ENCODE measurements at places on chromosomes 1 and 21.
A peak's percentile ranks its signal among the peaks of the same experiment; 100 is the strongest.

- DNase-seq = no peak
Observed at GRCh38 chr1:114316204-114316603, 162.5 kb upstream of the SYT6 start.

- no peak for DNase-seq
Observed at GRCh38 chr1:222736972-222737371, at the start of gene FAM177B. Gene FAM177B, plus strand, starts transcription at chr1:222737202. Its CDS starts 9,344 bp downstream, at chr1:222746546.

DNA sequence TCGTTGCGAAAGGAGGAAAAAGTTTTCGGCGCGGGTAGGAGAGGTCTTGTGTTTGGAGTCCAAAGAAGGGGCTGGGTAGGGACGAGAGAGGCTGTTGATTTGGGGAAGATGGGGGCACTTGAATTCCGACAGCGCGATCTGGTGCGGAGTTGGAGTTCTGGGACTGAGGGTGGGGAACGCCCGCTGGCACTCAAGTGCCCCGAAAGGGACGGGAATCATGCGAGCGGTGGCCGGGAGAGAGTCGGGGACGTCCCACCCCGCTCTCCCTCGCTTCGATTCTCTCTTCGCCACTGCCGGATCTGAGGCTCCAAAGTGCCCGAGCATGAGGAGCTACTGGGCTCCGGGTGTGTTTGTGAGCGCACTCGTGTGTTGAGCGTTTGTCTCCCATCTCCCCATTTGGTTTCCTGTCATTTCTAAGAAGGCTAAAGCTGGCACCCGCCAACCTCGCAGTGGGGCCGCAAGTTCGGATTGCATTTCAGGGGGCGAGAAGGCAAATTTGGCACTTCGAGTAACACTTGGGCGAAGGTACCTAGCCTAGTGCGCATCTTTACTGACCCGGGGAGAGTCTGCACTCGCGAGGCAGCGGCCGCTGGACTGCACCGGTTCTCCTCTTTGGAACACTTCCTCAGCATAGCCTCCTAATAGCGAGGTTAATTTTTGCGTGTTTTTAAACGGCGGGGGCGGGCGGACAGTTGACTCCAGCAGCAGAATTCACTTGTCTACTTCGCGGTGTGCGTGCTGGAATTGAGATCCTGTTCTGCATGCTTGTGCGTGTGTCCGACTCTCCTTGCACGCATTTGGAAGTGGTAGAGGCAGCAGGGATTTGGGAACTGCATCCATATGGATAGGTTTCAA is 1.2 kb downstream of the CHRM3 start:
- peak; percentile 57 for DNase-seq

DNA sequence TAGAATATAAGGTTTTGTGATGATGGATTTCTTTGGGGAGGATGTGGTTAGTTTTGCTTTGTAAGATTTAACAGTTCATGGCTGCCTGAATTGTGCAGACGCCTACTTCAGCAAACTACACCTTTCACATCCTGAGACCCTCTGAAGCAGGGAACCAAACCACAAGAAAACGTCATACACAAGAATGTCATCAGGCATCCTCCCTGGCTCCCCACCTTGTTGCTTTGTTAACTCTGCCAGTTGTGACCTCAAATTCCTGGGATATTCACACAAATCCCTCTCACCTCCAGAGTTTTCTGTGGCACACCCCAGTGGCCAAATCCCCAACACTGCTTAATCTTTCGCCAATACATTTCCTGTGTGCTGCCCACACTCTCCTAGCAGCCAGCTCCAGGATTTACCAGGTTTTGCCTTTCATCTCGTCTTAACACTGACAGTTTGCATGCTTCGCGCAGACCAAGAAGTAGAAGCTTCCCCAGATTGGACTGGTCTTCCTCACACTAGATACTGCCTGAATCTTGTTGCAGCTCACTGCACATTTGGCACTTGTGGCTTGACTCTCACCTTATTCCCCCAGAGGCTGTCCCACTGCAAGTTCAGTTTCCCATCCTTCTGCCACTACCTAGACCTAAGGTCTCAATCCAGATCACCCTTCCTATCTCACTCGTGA is 51.1 kb upstream of the CTTNBP2NL start:
- DNase-seq = no peak

- no peak for DNase-seq
Observed at GRCh38 chr1:181344091-181344490, 139.2 kb upstream of the CACNA1E start.
